ENCODE measurements at places on chromosomes 5 and 9.

DNA sequence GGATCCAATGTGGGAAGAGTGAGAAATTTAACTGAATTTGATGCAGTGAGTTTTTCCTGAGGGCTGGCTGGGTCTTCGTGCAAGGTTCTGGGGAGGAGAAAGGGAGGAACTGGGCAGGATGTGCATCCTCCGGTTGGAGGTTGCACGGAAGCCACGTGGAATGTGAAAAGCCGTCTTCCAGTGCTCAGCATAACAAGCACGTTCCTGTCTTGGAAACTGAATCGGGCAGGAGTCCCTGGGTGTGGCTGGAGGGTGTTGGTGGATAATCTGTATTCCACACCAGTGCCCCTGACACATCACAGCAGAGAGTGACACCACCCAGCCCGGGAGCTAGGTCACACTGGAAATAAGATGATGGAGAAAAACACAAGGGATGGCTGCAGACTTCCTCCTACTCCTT lies 154.3 kb downstream of the C5orf15 start:
- DNase-seq: no peak

DNA sequence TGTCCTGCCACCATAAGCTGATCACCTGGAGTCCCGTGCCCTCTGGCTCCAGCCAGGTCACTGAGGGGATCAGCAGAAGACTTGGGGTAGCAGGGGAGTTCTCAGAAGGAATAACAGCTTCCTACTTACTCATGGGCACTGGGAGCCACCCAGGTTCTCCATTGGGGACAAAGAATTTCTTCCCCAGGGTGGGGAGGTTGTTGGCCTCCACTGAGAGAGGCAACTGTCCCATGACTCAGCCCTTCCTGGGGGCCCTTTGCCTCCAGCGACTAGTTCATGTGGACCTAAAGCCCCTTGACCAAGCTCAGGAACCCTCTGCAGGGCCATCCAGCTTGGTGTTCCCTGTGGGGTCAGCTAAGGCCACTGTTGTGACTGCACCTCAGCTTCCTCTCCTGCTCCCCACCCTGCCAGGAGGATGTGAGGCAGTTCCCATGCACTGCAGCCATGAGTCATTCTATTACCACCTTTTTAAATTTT lies 175.0 kb downstream of the AUH start:
- no peak for DNase-seq

DNA sequence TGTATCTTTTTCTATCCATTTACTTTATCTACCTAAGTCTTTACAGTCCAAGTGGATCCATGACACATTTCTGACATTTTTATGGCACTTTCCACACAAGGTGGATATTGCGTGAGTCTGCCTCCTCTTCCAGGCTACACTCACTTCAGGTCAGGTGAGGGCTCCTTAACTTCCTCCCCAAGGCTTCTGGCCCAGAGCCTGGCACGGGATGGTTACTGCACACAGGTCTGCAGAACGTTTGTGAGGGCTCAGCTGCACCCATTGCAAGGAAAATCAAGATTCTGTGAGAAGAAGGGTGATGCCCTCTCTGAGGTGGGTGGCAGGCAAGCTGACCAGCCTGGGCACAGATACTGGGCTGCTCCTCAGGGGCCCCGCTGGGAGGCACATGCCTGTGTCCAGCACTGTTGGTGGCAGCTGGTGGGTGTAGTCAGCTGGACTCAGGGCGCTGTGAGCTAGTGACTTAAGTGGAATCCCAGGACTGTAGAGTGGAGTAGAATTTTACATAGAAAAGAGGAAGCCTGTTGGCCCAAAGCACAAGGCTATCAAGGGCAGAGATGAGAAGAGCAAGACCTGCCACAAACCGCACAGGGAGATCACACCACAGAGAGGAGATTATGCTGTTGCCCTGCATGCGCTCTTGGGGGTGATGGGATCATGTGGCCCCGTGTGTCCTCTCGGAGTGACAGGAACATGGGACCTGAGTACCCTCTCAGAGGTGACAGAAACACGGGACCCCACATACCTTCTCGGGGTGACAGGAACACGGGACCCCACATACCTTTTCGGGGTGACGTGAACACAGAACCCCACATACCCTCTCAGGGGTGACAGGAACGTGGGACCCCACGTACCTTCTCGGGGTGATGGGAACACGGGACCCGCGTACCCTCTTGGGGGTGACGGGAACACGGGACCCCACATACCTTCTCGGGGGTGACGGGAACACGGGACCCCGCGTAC lies 21.3 kb downstream of the AHRR start:
- DNase-seq: no peak

DNA sequence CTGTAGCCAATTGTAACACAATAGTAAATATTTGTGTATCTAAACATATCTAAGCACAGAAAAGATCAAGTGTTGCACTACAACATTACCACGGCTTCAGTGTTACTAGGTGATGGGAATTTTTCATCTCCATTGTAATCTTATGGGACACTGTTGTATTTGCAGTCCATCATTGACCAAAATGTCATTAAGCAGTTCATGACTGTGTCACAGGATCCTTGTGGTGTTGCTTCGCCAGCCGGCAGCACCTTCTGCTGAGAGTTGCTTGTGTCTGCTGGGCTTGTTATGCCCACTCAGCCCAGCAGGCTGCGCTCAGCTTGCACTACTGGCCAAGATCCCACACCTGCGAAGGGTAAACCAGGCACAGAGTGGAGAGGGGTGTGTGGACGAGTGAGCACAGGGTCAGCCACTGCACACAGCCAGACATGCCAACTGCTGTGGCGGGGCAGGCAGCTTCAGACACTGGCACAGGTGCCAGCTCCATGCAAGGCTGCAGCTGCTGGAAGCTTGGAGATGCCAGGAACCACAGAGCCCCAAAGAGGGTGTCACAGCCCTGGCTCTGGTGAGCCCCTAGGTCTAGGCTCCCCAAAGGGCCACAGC lies 273.7 kb downstream of the CETN3 start:
- DNase-seq: no peak

- no peak for DNase-seq
These were observed 69.2 kb upstream of the FCN1 start for GRCh38 chr9:134986957-134987356.

- peak; percentile 31 for DNase-seq
These were observed 2287.4 kb upstream of the WWC1 start for GRCh38 chr5:166004006-166004405.

GRCh38 chr9:20331095-20331685 lies 291.1 kb downstream of the MLLT3 start:
- DNase-seq: no peak

DNA sequence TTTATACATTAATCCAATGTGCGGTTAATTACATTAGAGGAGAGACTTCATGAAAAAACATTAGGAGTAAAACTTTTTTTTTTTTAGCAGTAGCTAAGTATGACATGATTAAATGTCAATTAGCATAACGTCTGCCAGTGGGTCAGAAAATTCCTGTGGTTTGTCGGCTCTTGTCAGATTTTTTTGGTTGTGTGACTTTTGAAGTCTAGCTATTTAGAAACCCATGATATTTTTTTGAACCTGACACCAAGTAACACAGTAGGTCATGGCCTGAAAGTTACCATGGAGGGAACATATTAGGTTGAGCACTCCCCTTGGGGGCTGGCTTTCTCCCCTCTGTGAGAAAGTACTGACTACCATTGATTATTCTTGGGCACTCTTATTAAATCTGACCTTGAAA lies 84.8 kb upstream of the ALDH1A1 start:
- no peak for DNase-seq

Measured in muscle of back (tissue), 13 donors.